ENCODE measurements at places on chromosomes 1 and 21. TPM values are rescaled to one million over a fixed set of nuclear protein-coding genes. Genes with fewer than 3 reads are reported as not detected.
A peak's percentile ranks its signal among the peaks of the same experiment; 100 is the strongest.

The LCE2C gene
- not detected for total RNA-seq

The DMBX1 gene
- total RNA-seq = not detected

The NEXN gene
- total RNA-seq = 9.0 TPM

The TMPRSS3 gene
- not detected for total RNA-seq

The EDARADD gene
- 3.8 TPM for total RNA-seq

The CFAP107 gene
- not detected for total RNA-seq

- no peak for DNase-seq
Measured at GRCh38 chr21:20994790-20995189, 3.4 kb upstream of the NCAM2 start.

DNA sequence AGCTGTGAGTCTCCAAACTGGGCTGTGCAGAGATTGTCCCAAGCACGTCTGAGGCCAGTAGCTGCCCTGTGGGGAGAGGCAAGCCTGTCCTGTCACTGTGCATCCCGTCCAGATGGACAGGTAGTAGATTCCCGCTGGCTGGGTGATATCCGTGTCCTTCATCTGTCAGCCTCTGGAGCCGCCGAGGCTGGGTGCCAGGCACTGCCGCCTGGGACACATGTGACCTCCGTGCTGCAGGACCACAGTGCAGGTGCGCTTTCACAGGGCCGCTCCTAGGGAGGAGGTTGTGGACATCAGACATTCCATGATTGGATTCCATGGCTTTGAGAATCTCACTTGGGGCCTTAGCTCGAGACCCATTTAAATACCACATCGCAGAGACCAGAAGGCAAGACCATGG is 4.7 kb downstream of the PDXK start:
- no peak for DNase-seq

DNA sequence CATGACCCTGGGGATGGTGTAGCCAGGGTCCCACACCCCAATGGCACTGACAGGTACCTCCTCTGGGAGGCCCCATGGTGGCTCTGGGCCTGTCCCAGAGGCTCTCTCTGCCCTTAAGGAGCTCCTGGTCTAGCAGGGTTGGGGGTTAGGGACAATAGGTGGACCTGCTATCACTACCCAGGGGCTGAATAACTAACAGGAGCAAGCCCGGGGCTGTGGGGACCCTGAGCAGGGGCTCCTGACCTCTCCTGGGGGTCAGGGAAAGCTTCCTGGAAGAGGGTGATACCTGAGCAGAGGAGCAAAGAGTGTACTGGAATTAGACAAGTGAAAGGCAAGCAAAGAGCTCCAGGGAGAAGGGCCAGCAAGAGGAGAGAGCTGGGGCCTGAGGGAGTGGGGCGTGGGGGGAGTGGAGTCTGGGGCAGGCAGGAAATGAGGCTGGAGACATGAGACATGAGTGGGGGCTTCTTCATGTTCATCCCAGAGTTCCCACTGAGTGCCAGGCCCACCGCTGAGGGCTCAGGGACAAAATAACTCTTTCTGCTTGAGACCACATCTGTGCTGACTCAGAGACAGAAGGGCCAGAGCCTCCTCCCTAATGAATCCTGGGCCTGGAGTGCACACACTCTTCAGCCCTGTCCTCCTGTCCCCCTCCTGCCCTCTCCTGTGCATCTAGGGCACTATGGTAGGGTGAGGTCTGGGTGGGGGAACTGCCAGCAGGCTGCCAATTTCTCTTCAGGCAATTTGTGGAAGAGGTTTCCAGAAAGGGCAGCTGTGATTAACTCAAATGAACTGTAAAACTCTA is 517.6 kb downstream of the PTPRU start:
- no peak for DNase-seq

DNA sequence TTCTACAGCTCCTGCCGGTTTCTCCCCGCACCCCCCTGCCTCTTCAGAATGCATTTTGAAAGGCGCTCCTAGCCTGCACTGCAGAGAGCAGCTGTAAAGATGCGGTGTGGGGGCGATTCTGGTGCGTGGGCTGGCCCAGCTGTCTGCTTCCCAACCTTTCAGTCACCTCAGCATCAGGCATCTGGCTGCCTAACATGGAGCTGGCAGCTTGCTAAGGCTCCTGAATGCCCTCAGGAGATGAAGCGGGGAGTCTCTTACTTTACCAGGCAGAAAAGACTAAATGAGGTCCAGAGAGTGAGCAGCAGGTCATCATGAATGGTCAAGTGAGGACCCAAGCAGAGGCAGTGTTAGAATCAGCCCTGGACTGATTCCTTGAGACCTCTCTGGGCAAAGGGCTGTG is 8.7 kb downstream of the IER5 start:
- peak; percentile 91 for DNase-seq

GRCh38 chr1:159931795-159932173 is 6.5 kb upstream of the TAGLN2 start:
- no peak for DNase-seq

DNA sequence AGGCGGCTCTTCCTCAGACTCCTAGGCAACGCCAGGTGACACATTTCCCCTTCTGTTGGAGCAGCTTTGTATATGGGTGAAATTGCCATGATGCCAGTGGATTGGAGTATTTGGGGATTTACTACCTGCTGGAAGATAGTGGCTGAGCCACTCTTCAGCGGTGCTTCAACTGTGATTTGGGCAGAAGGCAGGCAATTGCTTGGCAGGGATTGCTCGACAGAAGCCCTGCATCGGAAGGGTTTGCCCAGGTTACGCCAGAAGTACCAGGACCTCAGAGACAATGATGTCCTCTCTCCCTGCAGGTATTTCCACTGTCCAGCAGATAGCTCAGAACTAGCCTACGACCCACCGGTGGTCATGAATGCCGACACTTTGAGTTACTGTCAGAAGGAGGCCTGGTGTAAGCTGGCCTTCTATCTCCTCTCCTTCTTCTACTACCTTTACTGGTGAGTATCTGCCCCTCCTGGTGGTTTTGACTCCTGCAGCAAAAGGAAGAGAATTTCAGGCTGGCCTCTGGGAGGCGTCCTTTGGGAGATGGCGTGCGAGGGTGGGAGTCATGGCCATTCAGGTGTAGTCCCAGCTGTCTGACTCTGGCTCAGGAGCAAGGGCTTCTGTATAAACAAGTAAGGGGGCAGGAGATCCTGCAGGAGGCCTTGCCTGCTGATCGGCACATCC is 118.3 kb downstream of the CNIH3 start:
- DNase-seq = no peak

GRCh38 chr1:200885623-200886402 is 8.9 kb upstream of the INAVA start:
- DNase-seq = no peak
